ENCODE measurements at places on chromosomes 2 and 18.
A peak's percentile ranks its signal among the peaks of the same experiment; 100 is the strongest.

DNA sequence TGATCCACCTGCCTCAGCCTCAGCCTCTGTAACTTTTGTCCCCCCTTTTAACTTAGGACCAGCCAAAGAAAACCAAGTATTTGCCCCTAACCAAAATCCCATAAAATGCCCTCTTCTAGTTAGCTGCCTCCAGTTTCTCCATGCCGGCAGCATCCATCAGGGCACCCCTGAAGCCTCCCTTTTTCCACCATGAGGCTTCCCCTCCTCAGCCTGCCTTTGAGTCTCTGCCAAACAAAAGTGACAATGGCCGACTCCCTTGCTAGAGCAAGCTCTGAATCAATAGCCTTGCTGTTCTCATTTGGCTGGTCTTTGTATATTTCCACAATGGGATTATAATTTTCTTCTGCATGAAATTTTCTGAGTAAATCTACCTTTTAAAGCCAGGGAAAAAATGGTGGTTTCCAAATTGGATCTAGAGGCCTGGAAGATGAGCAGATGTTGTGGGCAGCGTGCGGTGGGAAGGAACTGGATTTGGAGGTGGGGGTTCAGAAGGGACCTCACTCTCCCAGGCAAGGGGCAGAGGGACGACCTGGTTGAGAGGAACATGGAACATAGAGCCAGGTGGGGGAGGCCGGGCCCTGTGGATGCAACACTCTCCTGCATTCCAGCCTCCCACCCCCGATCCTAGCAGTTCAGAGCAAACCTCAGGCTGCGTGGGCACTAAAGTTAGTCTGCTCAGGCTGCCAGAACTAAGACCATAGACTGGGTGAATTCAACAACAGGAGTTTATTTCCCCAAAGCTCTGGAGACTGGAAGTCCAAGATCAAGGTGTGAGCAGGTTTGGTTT is 80.6 kb downstream of the HS6ST1 start:
- no peak for DNase-seq

- no peak for DNase-seq
Measured at GRCh38 chr2:75637568-75637967, 9.0 kb upstream of the MRPL19 start.

- peak; percentile 52 for DNase-seq
Measured at GRCh38 chr2:167127135-167127534, 238.9 kb downstream of the XIRP2 start.

GRCh38 chr2:191178806-191179514 is 28.2 kb upstream of the STAT4 start:
- peak; percentile 41 for DNase-seq

DNA sequence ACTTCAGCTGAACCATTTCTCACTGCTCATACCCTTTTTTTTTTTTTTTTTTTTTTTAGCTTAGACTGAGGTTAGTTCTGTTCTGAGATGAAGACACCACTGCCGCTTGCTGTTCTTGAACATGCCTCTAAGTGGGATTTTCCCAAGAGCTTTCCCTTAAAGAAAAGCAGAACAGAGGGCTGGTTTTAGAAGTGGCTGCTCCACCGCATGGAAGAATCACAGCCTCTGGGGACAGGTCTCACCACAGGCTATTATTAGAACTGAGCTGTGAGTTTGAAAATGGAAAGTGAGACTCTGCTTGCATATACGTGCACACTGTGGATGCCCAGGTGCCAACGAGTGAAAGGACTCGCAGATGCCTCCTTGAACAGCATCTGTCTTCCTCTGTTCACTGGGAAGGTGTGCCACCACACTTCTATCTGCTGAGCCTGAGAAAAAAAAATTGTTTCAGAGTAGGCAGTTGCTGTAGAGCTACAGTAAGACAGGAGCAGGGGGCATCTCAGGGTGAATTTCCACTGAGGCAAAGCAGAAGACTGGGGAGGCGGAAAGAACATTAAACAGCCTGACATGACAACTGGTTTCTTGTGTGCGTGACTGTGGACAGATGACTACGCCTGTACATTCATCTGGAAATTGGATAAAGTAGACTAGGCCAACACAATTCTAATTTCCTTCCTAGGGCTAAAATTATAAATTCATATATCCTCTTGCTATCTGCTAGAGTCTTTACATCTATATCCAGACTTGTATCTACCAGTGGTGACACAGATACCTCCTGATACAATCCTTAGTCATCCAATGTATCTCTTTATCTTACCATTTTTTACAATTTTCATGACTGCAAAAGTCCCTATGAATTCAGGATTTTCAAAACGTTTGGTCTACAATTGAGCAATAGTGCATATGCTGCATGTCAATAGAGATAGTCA is 1045.7 kb upstream of the CELF4 start:
- no peak for DNase-seq

GRCh38 chr2:46225150-46225625 is 72.0 kb upstream of the EPAS1 start:
- no peak for DNase-seq

- DNase-seq = no peak
Measured at GRCh38 chr18:27728659-27729058, 448.3 kb downstream of the CDH2 start.

GRCh38 chr2:102256276-102256675 is 55.1 kb upstream of the IL1RL1 start:
- DNase-seq = peak; percentile 75

DNA sequence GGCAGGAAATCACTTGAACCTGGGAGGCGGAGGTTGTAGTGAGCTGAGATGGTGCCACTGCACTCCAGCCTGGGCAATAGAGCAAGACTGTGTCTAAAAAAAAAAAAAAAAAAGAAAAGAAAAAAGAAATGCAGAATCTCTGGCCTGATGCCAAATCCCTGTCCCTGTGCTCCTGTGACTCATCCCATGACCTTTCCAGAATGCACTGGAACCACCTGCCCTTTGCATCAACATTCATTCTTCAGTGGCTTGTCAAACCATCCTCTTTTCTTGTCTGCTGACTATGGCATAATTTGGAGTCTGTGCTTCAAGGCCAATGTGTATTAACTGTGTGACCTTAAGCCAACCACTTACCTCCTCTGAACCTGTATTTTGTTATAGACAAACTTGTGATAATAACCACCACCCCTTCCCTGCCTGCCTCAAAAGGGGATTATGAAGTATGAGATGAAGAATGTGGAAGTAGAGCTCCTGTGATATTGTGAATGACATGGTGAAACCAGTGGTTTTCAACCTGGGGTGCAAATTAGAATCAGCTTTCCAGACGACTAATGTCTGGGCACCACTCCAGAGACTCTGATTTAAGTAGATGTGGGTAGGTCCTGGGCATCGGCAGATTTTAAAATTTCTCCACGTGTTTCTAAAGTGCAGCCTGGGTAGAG is 189.3 kb downstream of the CLIP4 start:
- no peak for DNase-seq

DNA sequence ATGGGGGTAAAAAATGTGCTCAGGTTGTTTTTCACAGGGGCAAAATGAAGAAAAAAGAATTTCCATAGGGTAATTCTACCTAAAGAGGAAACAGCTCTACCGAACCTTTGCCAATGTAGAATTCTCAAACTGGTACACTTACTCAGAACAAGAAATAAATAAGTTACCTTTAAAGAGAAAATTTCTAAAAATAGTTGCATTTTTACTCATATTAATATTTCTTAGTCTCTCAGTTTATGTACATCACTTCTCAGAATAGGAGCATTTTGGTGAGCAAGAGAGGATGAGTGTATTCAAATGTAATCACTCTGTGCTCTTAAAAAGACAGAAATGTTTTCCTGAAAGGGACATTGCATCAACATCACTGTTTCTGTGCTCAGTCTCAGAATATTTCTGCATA is 574.7 kb upstream of the SLC8A1 start:
- DNase-seq = no peak
